ENCODE measurements at places on chromosomes 4 and X.
A peak's percentile ranks its signal among the peaks of the same experiment; 100 is the strongest.

GRCh38 chr4:59770601-59771264 is 1429.4 kb upstream of the ADGRL3 start:
- no peak for DNase-seq

- DNase-seq, result no peak
Observed at GRCh38 chrX:39764441-39764914, 333.3 kb downstream of the BCOR start.

GRCh38 chrX:107724653-107725052 is 50.9 kb downstream of the TSC22D3 start:
- DNase-seq, result no peak

DNA sequence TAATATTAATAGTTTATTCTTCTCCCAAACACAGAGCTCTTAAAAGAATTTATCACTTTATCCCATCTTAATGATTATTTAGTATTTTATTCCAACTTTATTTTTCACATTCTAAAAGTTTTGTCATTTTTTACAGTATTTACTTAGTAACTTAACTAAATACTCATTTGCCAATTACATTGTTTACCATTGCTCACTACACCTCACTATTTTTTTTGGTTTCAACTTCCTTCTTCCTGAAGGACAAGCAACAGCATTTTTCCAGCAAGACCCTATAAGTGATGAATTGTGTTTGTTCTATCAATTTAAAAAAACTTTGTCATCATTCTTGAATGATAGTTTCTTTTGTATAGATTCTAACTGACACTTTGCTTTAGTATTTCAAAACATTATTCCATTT is 19.4 kb upstream of the SRD5A3 start:
- DNase-seq, result no peak

DNA sequence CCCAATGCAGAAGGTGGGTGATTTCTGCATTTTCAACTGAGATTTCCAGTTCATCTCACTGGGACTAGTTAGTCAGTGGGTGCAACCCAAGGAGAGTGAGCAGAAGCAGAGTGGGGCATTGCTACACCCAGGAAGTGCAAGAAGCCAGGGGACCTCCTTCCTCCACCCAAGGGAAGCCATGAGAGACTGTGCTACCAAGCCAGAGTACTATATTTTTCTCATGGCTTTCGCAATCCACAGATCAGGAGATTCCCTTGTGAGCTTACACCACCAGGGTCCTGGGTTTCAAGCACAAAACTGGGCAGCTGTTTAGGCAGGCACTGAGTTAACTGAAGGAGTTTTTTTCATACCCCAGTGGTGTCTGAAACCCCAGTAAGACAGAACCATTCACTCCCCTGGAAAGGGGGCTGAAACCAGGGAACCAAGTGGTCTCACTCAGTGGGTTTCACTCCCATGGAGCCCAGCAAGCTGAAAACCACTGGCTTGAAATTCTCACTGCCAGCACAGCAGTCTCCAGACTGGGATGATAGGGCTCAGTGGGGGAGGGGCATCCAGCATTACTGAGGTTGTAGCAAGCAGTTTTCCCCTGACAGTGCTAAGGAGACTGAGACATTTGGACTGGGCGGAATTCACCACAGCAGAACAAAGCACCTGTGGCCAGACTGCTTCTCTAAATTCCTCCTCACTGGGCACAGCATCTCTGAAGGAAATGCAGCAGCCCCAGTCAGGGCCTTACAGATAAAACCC is 903.4 kb downstream of the TECRL start:
- peak; percentile 28 for DNase-seq

DNA sequence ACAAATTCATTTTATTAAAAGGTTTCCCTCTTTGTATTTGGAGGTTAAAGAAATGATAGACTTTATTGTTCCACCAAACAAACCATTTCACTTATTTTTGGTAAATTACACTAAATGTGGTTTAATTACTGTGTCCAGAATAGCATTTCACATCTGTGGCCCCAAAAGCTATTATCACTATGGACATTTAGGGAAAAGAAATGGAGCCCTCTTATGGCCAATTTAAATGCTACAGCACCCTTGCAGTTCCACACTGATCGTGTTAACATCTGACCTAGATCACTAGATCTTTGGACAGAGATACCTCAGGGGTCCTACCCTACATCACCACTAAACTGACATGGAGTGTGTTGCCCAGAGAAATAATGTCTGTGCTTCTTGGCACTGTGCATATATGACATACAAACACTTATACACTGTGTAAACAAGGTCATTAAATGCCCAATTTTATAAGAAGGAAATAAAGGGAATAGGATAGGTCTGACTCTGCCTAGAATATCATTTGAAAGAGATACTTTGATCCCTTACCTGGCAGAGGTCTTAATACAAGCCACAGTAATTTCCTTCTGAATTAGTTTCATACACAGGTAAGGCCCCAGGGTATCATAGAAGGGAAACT is 163.9 kb downstream of the KDR start:
- DNase-seq, result peak; percentile 76

DNA sequence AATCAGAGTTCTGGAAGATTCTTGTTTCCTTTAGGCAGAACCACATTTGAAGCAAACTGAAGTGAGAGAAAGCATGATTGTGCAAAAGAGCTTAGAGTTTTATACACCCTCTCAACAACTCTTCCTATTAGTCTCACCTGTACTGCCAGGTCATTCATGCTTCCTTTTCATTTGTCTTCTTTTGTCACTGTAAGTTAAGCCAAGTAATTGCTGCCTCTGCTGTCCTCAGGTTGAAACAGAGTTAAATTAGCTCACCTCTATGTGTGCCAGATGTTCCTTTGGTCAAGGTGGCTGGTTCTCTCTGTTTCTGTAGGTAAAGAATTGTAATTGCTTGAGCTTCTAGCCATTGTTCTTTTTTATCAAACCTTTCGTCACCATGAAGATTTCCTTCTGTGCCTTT is 41.1 kb upstream of the HPGD start:
- DNase-seq, result no peak

DNA sequence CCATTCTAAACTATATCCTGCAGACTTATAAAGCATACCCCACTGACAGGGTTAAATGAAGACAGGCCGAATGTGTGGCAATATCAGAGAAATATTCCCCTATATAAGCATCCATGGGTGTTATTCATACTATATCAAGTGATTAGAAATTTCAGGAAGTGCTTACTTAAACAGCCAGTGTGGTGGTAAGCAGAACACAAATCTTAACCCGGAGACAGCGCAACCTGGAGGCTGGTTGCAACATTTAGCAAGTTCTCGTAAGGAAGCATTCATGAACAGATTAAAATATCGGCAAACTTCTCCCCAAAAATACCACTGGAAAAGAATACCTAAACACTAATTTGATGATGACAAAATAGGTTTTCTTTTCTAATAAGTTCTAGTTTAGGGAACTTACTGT is 261.2 kb downstream of the CBLL2 start:
- peak; percentile 47 for DNase-seq

DNA sequence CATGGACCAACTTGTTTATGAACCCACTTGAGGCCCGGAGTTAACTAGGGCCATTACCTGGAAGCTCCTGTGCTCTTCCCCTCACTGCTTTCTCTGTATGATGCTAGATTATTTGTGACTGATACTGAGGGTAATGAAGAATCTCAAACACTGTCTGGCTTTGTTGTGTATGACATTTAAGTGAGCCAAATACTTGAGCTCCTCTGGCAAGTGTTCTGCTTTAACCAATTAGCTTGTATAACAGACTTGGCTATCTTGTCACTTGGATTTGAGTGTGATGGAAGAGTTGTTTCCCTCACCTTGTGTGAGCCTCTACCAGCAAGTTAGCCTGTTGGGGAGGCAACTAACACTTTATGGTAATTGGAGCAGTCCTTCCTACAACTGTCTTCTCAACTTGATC is 42.7 kb downstream of the CCNG2 start:
- DNase-seq, result no peak

DNA sequence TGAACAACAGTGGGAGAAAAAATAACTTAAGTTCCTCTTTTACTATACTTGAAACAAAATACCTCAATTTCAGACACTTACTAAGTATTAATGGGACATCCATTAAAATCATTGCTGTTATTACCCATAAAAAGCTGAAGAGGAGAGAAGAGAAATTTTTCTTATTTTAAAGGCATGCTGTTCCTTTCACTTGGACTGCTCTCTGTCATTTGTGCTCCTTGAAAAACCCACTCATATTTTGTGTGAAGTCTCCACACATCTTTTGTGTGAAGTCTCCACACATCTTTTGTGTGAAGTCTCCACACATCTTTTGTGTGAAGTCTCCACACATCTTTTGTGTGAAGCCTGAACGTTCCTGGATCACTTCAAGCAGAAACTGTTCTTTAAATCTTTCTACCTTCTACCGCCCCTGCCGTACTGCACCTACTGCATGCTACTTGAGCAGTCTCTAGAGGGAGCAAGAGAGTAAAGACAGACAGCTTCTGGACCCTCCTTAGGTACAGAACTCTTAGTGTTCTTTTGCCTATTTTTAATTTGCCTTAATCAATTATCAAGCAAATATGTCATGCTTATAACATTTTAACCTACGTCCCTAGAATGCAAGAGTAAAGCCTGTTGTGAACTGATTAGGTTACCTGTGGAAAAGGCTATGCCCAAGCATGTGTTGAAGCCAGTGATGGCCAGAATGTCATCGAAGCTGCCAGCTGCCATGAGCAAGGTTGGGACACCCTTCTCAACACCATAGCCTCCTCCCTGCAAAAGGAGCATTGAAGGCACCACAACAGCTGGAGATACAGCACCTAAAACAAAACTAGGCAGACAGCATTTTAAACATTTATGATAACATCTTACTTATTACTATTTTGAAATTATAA is 27.1 kb upstream of the SLC9B1 start:
- peak; percentile 69 for DNase-seq

DNA sequence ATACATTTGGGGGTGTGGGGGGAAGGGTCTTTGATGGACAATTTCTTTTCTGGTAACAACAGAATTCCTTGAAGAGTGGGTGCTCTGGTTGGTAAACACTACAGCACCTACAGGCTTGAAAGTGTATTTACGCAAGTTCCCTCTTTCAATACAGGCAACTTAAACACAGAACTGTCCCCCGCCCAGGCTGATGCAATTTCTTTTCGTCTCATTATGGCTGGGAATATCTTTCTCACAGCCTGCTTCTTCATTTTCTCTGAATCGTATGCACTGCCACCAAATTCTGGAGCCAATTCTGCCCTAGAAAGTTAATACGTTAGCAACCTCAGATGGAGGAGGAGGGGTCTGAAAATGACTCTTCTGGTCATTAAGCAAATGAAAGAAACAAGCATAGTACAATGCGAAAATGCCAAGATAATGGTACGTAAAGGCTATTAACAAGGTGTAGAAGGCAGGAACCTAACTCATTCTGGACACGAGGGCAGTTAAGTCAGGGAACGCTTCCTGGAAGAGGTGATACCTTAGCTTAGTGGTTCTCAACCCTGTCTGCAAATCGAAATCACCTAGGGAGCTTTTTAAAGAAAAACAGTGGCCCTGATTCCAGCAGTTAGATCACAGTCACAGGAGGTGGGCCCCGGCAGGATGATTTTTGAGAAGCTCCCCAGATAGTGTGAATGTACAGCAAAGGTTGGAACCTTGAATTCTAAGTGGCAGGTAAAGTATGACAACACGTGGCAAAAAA is 1.0 kb downstream of the AGA start:
- DNase-seq, result peak; percentile 93

DNA sequence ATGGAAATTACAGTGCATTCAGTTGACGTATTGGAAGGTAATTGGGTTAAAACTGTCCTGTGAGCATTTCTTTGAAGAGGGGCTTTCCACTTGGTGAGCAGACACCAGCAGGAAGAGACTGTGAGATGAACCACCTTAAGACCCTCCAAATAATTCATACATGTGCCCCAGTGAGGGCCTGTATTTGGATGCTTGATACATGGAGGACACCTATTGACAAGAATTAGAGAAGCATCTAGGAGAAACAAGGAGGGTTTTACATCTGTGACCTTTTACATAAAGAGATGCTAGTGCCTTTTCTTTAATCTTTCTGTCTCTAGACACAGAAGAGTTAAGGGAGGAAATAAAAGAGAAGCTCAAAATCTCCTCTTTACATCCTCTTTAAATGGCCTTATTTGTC is 1115.3 kb upstream of the IGFBP7 start:
- no peak for DNase-seq

GRCh38 chr4:112279025-112279881 is 6.5 kb downstream of the TIFA start:
- DNase-seq, result peak; percentile 38

DNA sequence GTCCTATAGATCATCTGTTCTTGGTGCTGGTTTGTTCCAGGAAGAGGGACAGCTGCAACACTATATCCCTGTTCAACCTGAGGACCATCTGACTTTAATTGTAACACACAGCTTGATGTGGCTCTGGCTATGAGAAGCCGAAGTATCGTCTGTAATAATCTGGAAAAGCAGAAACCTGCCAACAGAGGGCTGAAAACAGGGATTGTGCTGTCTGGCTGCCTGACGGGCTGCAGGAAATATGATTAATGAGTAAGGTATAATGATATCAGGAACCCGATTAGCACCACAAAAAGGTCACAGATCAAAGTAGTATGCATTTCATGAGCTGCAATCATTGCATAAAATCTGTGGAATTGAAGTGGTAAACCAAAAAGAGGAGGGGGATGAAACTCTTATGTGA is 170.4 kb upstream of the MAB21L2 start:
- no peak for DNase-seq

DNA sequence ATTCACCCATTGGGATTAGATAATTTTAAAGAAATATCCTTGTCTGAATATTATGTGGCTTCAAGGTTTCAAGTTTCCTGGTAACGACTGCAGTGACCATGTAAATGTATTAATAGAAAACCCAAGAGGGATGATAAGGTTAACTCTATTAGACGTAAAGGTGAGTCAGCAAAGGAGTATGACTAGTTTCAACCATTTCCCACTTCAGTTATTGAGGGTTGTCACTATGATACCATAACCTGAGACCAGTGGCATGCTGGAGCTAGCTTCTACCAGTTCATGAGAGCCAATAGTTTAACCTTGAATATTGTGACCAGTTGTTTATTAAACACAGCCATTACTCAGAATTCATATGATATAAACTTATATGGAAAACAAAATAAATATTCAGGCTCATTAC is 270.1 kb downstream of the TMA16 start:
- DNase-seq, result no peak

Data from OCI-M1 (cell line).